Panc1 (cell line): ENCODE measurements at places on chromosomes 4 and X.
A peak's percentile ranks its signal among the peaks of the same experiment; 100 is the strongest.

DNA sequence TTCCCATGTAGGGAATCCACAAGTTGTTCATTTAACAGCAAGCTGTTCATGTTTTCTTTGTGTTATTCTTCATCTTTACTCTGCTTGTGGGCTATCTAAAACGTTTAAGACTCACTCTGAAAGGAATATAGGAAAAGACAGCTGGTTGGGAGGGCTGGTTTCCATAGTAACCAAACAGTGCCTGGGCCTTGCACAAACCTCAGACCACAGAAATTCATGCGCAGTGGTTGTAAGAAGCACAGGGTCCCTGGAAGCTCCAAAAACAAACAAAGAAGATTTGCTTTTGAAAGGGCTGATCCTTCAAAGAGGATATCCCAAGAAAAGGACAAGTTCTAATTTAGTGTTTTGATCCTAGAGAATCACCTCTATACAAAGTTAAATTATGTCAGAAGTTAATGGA, 7.8 kb downstream of the SERTM2 start:
- no peak for DNase-seq

DNA sequence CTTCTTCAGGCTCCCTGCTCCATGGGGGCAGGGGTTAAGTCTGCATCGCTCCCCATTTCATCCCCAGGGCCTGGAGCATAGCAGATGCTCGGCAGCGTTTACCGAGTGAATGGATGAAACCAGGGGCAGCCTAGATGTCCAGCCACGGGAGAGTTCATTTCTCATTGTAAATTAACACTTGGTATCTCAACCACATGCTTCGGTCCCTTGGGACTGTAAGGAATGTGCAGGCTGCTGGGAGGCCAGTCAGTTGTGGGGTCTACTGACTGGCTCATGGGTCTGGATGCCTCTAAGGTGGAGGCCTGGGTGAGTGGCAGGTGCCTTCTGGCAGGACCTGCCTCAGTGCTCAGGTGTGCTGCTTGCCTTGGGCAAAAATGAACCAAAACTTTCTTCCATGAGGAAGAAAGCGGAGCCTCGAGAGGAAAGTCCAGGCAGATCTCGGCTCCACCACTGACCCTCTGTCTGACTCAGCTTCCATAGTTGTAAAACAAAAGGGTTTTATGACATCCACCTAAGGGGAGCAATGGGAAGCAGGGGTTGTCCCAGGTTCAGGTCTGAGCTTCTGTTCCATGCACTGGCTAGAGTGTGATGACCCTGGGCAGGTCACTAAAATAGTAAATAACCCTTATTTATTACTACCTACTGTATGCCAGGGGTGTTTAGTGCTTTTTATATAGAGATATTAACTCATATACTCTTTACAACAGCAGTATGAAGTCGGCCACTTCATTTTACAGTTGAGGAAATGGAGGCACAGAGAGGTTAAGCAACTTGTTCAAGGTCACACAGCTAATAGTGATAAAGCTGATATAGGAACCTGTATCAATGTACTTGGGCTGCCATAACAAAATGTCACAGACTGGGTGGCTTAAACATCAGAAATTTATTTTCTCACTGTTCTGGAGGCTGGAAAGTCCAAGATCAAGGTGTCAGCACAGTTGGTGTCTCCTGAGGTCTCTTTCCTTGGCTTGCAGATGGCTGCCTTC, 144.3 kb upstream of the STX18 start:
- DNase-seq, result no peak

DNA sequence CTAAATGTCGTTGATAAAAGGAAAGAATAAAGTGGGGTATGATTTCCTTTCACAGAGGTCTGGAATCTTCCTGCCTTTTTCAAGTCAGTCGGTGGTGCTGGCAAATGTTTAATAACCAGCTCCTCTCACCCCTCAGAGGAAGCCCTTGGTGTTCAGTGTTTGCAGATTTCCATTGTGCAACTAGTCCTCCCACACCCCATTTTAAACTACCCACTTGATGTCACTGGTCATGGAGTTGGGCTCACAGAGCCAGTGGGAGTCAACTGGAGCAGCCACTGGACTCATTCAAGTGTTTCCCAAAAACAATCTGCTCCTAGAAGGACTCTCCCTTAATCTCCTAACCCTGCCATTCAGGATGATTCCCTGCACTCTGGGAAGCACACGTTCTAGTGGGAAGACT, 149.2 kb downstream of the PTTG2 start:
- DNase-seq, result no peak

DNA sequence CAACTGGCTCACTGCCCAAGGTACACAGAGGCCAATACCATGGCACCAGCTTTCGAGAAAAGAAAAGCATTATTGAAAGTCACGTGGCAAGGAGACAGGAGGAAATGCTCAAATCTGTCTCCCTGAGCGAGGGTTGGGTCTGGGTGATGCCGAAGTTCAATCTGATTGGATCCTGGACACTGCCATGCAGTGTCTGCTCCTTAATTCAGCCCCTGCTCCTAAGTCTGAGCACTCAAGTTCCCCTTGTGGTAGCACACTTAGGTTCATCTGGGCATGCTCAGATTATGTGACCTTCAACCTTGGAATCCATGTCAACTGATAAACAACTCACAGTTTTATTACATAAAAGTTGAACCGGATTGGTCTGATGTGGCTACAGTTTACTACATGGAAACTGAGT, 512.6 kb upstream of the GALNT7 start:
- no peak for DNase-seq

- peak; percentile 0 for DNase-seq
These were observed 763 bp downstream of the ASB9 start for GRCh38 chrX:15269120-15269519.

GRCh38 chrX:29662759-29663503, 552.4 kb upstream of the MAGEB2 start:
- DNase-seq, result peak; percentile 89

GRCh38 chrX:132965461-132965860, 7.0 kb upstream of the HS6ST2 start:
- DNase-seq, result no peak

DNA sequence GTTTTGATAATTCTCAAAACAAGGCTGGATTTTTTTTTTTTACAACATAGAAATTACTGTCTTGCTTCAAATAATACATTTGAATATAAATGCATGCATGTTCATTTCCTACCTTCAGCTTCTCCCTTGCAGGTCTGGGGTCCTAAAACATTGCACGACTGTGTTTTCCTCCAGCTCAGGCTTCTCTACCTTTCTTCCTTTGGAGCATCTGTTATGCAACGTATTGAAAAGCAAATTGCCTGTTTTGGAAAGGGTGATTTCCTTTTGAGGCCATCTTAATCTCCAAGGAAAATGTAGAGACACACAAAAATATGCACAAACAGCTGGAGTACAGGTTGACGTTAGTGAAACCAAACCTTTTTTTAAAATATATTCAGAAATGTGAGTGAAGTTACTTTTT, 115.6 kb upstream of the TLL1 start:
- no peak for DNase-seq

DNA sequence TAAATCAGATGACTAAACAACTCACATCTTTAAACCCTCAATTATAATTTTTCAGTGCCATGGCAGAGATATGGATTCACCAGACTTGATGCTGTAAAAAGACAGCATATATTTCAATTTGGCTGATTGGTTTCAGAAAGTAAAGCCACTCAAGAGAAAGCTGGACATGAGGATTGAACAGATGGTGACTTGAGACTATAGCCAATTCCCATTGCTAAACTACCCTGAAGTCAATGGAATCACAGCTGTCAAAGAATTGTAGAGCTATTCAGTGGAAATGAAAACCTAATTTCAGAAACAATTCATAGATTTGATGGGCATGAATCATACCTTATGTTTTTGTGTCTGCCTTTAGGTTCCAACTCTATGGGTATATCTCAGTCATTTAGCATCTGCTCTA, 510.6 kb upstream of the BOD1L1 start:
- DNase-seq, result no peak

DNA sequence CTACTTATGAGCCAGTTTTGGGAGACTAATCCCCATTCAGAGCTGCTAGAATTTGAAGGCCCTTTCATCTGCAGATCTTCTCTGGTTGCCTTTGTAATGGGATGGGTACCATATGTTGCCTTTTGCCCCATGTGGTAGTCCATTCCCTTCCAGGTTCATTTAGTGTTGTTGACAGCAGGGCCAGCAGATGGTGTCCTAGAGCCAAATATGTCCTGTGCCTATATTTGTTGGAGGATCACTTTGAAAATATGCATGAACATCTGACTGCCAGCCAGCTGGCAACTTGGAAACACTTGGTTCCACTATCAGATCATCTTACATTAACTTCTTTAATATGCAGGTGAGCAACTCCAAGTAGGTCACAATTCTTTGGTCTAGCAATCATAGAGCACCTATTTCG, 30.4 kb downstream of the CFAP299 start:
- DNase-seq, result no peak

DNA sequence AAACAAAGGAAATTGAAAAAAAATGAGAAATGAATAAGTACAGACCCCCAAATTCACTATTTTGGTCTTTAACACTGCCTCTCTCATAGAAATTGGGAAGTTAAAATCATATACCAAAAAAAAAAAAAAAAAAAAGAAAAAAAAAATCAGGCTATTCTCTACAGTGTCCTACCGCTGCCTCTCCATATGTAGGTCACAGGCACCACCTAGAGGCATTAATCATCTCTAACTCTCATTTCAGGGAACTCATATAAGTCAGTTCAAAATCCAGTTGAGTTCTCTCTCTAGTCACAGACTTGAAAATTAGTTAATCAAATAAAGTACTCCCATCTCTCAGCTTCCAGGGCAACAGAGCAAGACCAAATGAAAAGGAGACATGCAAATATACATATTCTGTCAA, 47.9 kb downstream of the COX18 start:
- peak; percentile 17 for DNase-seq
